ENCODE measurements at places on chromosomes 1 and 21.
A peak's percentile ranks its signal among the peaks of the same experiment; 100 is the strongest.

- no peak overlapping the region for H3K4me3 ChIP-seq
- no peaks in the 10 kb centered on the region for H3K36me3 ChIP-seq
- peaks cover 4% of the 10 kb centered on the region for H3K27me3 ChIP-seq
- DNase-seq = no peak
- H3K27ac ChIP-seq = no peak overlapping the region
Observed at GRCh38 chr21:31397939-31398338, 53.9 kb upstream of the TIAM1 start.

GRCh38 chr21:44454747-44455523 is at the start of gene LRRC3:
LRRC3 (plus strand) TSS chr21:44455510; CDS start chr21:44456645, 1,135 bp downstream.
- DNase-seq = peak; percentile 94
- peaks cover 21% of the 10 kb centered on the region for H3K36me3 ChIP-seq
- H3K4me1 ChIP-seq = peaks cover 2% of the 10 kb centered on the region
- peak within 1 kb of the TSS; percentile 80 for H3K4me3 ChIP-seq

- peaks cover 30% of the 10 kb centered on the region for H3K4me1 ChIP-seq
- no peak overlapping the region for H3K27ac ChIP-seq
- H3K36me3 ChIP-seq = no peaks in the 10 kb centered on the region
- H3K4me3 ChIP-seq = no peak overlapping the region
Observed at GRCh38 chr21:42305707-42306147, 9.5 kb downstream of the TFF3 start.

GRCh38 chr1:28436211-28436769 is 66.8 kb downstream of the PHACTR4 start:
- H3K36me3 ChIP-seq = no peaks in the 10 kb centered on the region
- no peak overlapping the region for H3K27ac ChIP-seq
- DNase-seq = no peak
- H3K27me3 ChIP-seq = peaks cover 2% of the 10 kb centered on the region
- no peak overlapping the region for H3K4me3 ChIP-seq

GRCh38 chr21:18499761-18500376 is 96.3 kb upstream of the TMPRSS15 start:
- H3K36me3 ChIP-seq = peaks cover 6% of the 10 kb centered on the region
- no peak overlapping the region for H3K27ac ChIP-seq
- peaks cover 7% of the 10 kb centered on the region for H3K4me1 ChIP-seq
- H3K4me3 ChIP-seq = no peak overlapping the region
- DNase-seq = peak; percentile 66
- no peaks in the 10 kb centered on the region for H3K27me3 ChIP-seq

GRCh38 chr1:235057385-235058306 is 71.0 kb downstream of the TOMM20 start:
- peaks cover 7% of the 10 kb centered on the region for H3K4me1 ChIP-seq
- no peaks in the 10 kb centered on the region for H3K36me3 ChIP-seq
- no peak for DNase-seq
- no peaks in the 10 kb centered on the region for H3K27me3 ChIP-seq
- no peak overlapping the region for H3K4me3 ChIP-seq

GRCh38 chr1:44587796-44588460 is 86.4 kb downstream of the TMEM53 start:
- H3K4me1 ChIP-seq = no peaks in the 10 kb centered on the region
- H3K4me3 ChIP-seq = no peak overlapping the region
- H3K27me3 ChIP-seq = peaks cover 6% of the 10 kb centered on the region

GRCh38 chr1:210715072-210715471 is 386.4 kb downstream of the HHAT start:
- no peaks in the 10 kb centered on the region for H3K36me3 ChIP-seq
- no peak overlapping the region for H3K4me3 ChIP-seq
- no peak overlapping the region for H3K27ac ChIP-seq
- peaks cover 4% of the 10 kb centered on the region for H3K4me1 ChIP-seq
- DNase-seq = no peak

DNA sequence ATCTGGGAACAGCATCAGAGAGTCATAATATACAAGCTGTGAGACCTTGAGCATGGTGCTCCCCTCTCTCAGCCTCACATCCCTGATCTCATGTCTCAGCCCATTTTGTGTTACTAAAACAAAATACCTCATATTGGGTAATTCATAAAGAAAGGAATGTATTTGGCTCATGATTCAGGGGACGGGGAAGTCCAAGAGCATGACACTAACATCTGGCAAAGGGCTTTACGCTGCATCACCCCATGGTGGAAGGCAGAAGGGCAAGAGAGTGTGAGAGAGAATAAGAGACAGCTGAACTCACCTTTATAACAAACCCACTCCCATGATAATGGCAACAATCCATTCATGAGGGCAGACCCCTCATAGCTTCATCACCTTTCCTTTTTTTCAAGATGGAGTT is 36.5 kb downstream of the RNASEL start:
- no peak overlapping the region for H3K27ac ChIP-seq
- H3K36me3 ChIP-seq = no peaks in the 10 kb centered on the region
- H3K4me1 ChIP-seq = no peaks in the 10 kb centered on the region
- DNase-seq = no peak
- no peak overlapping the region for H3K4me3 ChIP-seq
- no peaks in the 10 kb centered on the region for H3K27me3 ChIP-seq

- peaks cover 7% of the 10 kb centered on the region for H3K36me3 ChIP-seq
- no peak overlapping the region for H3K27ac ChIP-seq
- H3K4me3 ChIP-seq = no peak overlapping the region
- DNase-seq = no peak
Observed at GRCh38 chr1:204760757-204761156, 75.2 kb upstream of the LRRN2 start.

DNA sequence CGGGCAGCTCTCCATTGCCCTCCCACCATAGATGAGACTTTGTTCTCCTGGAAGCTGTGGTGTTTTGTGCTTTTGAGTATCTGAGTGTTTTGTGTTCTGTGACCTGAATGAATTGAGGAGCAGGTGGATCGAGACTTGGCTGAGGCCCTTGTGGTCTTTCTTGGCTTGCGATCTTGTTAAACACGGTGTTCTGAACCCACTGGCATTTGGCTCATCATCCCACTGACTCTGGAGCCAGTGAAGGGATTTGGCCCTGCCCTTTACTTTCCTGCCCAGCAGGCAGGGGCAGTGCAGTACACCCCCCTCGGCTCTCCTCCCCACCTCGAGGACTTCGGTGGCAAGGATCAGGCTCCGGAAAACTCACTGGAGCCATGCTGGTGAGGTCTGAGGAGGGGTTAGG is 30.6 kb downstream of the PKNOX1 start:
- no peaks in the 10 kb centered on the region for H3K4me1 ChIP-seq
- H3K27me3 ChIP-seq = peaks cover 6% of the 10 kb centered on the region
- DNase-seq = no peak
- peaks cover 8% of the 10 kb centered on the region for H3K36me3 ChIP-seq
- H3K27ac ChIP-seq = peak overlapping the region; percentile 49
